Uterine smooth muscle cell (primary cell): ENCODE measurements at places on chromosomes 5 and 9. TPM values are rescaled to one million over a fixed set of nuclear protein-coding genes. Genes with fewer than 3 reads are reported as not detected.

The SLC45A2 gene
- total RNA-seq: under 0.01 TPM in 2 replicates

The ADAMTS16 gene
- total RNA-seq: 0.77 and 1.1 TPM in 2 replicates

The PCDHB11 gene
- under 0.01 TPM in 1 of 2 replicates, not detected in the other for total RNA-seq

The PLAC8L1 gene
- not detected in 2 replicates for total RNA-seq

The INSL6 gene
- not detected in 2 replicates for total RNA-seq

The GPR150 gene
- 0.12 and 0.33 TPM in 2 replicates for total RNA-seq

The OR13C3 gene
- total RNA-seq: not detected in 2 replicates

The PFN3 gene
- total RNA-seq: not detected in 2 replicates

The C5orf46 gene
- total RNA-seq: not detected in 2 replicates

The C8G gene
- 0.37 TPM in 1 of 2 replicates, not detected in the other for total RNA-seq

The OGN gene
- total RNA-seq: 0.33 and 0.37 TPM in 2 replicates

The LSM11 gene
- total RNA-seq: 5.7 and 6.6 TPM in 2 replicates

The CCDC192 gene
- total RNA-seq: not detected in 2 replicates

The SLC6A3 gene
- not detected in 2 replicates for total RNA-seq

The S1PR3 gene
- total RNA-seq: 11.7 and 14.5 TPM in 2 replicates

The DENND4C gene
- total RNA-seq: 79.1 and 80.3 TPM in 2 replicates

The ISOC1 gene
- total RNA-seq: 31.2 and 52.2 TPM in 2 replicates

The OLFM1 gene
- 2.7 and 4.0 TPM in 2 replicates for total RNA-seq

The PIP5KL1 gene
- total RNA-seq: 1.2 and 3.1 TPM in 2 replicates

The CCNI2 gene
- not detected in 2 replicates for total RNA-seq

The TLX3 gene
- not detected in 2 replicates for total RNA-seq

The WNT8A gene
- total RNA-seq: not detected in 2 replicates

The SKIC3 gene
- 190 and 197 TPM in 2 replicates for total RNA-seq
